Psoas muscle (tissue), 8 donors: ENCODE measurements at places on chromosomes 7 and 10. TPM values are rescaled to one million over a fixed set of nuclear protein-coding genes. Genes with fewer than 3 reads are reported as not detected.

Gene CFAP43
- 0.04 TPM for total RNA-seq

Gene TEX47
- not detected for total RNA-seq

Gene FANK1
- total RNA-seq: not detected

Gene NCF1
- total RNA-seq: 2.1 TPM

Gene IGFBP3
- total RNA-seq: 62.6 TPM

Gene COX19
- 7.9 TPM for total RNA-seq

Gene PRSS37
- not detected for total RNA-seq

Gene SEMA3D
- 0.08 TPM for total RNA-seq

Gene WBP1L
- total RNA-seq: 58.8 TPM

Gene RBM20
- total RNA-seq: 48.8 TPM

Gene CTBP2
- 34.5 TPM for total RNA-seq

Gene UCN3
- not detected for total RNA-seq

Gene LRRN3
- total RNA-seq: 0.30 TPM
